Stomach (tissue), 19 donors: ENCODE measurements at places on chromosomes 4 and X.

DNA sequence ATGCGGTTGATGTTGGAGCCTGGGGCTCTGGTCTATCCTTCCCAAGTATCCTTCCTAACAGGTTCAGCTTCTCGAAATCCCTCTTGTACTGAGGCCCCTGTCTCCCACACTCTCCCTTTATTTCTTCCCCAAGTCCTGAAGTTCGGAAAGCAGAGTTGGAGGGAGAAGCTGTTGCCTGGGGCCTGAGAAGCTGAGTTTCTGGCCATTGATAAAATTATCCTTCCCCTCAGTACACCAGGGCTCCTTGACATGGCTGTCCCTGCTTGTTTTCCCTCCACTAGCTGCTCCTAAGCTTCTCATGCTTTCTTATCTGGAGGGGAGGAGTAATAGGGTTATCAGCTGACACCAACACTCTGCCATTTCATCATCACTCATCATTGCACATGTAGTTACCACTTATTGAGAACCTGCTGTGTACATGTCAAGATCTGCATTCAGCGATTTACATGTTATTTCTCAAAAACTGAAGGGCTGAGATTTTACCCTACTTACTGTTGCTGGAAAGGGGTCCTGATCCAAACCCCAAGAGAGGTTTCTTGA, 58.0 kb downstream of the FUNDC1 start:
- no peak for DNase-seq

GRCh38 chrX:18666614-18667013, 5.3 kb downstream of the RS1 start:
- DNase-seq, result no peak

DNA sequence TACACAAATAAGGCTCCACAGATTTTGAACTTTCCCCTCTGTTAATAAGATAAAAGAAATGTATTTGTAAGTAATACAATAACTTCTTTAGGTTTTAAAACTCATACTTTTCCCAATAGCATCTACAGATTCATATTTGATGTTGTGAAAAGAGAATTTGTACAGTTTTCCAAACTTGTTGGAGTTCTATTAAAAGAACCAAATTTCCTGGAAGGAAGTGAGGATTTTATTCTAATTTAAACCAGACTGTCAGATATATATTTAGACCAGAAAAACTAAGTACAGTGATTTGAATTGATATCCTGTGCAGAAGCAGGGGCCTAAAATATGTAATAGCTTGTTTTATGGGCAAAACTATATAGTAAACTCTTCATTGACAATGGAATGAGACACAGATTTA, 53.7 kb downstream of the NAA11 start:
- DNase-seq, result no peak

DNA sequence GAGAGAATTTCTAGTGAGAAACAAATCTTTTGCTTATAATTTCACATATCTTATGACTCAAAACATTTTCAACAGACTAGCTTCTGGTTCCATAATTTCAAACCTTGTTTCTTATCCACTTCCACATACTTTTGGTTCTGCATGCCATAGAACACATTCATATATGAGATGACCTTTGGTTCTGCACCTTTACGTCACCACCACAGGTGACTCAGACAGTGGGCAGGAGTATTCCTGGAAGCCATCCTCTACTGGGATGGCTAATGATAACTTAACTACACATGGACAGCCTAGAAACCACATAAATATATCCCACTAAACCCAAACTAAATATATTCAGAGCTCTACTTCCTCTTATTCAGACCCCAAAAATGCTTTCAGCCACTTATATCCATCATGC, 133.3 kb downstream of the DCK start:
- DNase-seq, result no peak

DNA sequence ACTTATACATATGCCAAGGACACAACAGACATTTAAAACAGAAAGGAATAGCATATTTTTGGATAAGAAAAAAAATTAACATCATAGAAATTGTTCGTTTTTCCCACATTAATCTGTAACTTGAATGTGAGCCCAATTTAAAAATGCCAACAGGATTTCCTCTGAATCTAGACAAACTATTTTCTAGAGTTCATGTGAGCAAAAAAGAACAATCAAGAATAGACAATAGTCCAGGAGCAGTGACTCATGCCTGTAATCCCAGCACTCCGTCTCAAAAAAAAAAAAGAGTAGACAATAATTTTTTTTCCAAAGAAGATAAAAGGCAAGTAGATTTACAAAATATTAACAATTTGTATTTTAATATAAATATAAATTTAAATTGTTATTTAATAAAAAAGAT, 73.7 kb upstream of the DUSP21 start:
- DNase-seq, result no peak

GRCh38 chrX:108641589-108642272, 94.6 kb downstream of the IRS4 start:
- no peak for DNase-seq

- DNase-seq, result no peak
These were observed 311.8 kb downstream of the HS3ST1 start for GRCh38 chr4:11116940-11117339.

DNA sequence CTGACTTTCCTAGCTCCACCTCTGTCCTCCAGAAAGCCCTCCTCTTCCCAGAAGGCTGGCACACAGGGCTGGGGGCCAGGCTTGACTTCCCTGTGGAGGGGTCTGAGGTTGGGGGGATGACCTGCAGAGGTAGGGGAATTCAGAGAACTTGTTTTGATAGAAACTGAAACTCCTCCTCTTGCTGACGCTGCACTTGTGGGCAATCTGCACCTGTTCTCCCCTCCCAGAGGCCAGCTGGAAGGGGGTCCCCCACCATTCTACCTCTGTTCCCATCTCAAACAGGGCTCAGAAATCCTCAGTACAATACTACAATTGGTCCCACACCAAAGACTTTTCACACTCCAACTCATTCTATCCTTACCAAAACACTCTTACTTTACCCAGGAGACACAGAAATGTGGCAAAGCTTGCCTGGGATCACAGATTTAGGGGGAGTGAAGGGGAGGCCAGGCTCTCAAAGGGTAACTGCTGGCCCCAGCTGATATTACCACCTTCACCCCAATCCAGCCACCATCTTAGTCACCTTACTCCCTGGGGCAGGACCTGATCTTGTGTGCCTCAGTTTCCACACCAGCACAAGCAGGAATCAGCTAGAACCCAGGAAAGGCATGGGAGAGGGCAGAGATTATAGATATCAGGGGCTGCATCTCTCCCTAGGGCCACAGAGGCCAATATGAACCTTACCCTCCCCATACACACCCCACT, 18.5 kb downstream of the OTUD5 start:
- peak; percentile 49 for DNase-seq

DNA sequence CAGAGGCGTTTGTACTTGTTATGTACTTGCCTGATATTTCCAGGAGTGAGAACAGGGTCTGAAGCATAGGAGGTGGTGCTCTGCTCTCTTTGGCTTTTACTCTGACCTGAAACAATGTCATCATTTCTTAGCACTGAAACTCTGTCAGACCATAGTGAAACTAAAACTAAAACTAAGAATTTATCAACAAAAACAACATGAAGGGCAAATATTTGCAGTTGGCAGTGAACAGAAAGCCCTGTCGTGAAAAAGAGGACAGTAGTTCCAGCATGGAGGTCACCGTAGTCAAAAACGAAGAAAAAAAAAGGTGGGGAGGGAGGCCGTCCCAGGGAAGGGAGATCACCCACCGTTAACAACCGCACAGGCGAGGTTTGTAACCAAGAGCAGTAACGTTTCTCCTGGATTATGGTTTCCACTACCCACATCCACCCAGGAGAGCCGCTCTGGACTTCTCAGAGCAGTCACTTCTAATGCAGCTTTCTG, 97.5 kb downstream of the ANK2 start:
- peak; percentile 61 for DNase-seq

- no peak for DNase-seq
These were observed 229.9 kb downstream of the COL25A1 start for GRCh38 chr4:109072595-109072994.

GRCh38 chrX:41293269-41293668, 40.7 kb upstream of the DDX3X start:
- no peak for DNase-seq

DNA sequence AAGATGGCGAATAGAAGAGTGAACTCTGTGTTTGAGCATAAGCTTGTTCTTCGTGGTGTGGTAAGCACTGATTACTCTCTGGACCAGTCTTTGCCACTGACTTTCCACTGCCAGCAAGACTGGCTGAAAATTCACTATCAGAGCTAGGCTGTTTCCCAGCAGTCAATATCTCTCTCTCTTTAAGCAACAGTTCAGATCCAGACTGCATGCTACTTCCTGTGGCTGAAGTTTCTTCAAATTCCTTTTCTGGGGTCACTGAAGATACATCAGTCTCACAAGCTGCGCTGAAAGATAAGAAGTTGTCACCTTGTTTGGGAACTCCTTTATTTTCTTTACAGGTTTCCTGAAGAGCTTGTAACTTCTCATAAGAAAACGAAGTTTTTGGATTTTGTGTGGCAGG, 54.0 kb upstream of the FAM120C start:
- DNase-seq, result no peak

- DNase-seq, result no peak
These were observed 86.7 kb downstream of the HAUS3 start for GRCh38 chr4:2155246-2155645.

DNA sequence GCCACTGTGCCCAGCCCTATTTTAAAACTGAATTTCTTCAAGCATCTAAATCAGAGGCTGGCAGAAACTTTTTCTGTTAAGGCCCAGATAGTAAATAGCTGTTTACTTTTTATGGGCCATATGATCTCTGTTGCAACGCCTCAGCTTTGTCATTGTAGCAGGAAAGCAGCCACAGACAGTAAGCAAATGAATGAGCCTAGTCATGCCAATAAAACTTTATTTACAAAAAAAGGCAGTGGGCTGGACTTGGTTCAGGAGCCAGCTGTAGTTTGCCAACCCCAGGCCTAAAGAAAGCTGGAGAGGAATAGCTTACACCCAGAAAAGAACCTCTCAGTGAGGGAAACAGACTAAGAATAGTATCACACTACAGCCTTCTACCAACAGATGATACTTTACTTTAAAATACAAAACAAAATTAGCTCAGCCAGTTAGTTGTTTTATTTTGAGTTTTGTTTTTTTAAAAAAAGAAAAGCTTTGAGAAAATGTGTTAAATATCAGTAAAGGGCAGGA, 25.5 kb downstream of the CHST7 start:
- no peak for DNase-seq

DNA sequence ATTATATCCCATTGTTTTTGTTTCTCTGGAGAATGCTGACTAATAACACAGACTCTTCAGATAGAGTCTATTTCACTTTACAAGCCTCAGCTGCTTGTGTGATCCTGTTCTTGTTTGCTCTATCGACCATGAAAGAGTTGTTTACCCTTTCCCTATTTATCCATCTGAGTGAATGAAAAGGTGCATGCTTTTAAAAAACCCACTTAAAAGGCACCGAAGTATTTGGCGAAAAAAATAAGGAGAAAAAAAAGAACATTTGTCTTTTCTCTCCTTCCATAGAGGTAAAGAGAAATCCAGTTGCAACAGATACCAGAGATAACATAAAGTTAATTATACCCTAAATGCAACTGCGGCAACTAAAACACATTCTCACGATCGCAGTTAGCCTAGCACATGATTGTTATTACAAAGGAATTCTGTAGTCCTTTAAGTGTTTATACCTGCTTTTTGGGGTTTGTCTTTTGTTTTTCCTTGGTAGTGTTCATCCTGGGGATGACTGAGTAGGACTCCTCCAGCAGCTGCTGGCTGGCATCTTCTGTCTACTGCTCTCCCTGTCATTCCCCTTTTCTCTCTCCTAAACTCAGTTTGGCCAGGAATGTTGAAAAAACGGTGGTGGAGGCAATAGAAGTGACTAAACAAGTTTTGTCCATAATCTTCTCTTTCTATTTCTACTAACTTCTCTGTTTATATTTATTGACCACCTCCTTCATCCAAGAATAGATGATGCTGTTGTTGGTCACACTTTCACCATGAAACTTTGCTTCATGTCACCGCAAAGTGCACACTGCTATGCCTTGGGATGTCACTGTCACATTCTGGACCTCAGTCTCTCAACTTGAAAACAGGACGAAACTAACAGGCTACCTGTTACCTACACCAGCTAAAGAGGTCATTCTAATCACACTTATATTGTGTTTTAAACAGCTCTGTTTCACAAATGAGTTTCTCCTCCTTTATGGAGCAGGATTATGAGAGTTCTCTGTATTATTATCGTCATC, 41.9 kb upstream of the FRAS1 start:
- DNase-seq, result no peak

DNA sequence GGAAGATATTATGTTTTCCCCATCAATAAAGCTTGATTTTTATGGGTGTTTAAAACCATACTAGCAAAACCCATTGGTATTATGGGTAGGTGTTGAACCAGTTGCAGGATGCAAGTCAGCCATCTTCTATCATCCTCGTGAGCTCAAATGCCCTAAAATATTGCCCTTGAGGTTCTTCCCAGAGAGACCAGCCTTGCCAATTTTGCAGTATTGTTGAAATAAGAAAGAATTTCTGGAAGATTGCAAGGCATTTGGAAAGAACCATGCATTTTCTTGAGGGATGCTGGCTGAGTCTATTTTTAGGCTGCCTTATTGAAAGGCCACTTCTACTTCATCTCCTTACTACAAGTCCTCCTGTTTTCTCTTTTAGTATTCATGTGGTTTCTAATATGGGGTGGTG, 60.9 kb upstream of the SOD3 start:
- DNase-seq, result no peak

DNA sequence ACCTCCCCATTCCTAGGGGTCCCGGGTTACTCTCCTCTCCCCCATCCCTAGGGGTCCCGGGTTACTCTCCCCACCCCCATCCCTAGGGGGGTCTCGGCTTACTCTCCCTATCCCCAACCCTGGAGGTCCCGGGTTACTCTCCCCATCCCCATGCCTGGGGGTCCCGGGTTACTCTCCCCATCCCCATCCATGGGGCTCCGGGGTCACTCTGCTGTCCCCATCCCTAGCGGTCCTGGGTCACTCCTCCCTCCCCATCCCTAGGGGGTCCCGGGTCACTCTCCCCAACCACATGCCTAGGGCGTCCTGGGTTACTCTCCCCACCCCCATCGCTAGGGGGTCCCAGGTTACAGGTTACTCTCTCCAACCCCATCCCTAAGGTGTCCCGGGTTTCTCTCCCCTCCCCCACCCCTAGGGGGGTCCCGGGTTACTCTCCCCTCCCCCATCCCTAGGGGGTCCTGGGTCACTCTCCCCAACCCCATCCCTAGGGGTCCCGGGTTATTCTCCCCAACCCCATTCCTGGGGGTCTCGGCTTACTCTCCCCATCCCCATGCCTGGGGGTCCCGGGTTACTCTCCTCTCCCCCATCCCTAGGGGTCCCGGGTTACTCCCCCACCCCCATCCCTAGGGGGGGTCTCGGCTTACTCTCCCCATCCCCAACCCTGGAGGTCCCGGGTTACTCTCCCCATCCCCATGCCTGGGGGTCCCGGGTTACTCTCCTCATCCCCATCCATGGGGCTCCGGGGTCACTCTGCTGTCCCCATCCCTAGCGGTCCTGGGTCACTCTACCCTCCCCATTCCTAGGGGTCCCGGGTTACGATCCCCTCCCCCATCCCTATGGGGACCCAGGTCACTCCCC, 821 bp downstream of the ASMTL start:
- DNase-seq, result peak; percentile 39

DNA sequence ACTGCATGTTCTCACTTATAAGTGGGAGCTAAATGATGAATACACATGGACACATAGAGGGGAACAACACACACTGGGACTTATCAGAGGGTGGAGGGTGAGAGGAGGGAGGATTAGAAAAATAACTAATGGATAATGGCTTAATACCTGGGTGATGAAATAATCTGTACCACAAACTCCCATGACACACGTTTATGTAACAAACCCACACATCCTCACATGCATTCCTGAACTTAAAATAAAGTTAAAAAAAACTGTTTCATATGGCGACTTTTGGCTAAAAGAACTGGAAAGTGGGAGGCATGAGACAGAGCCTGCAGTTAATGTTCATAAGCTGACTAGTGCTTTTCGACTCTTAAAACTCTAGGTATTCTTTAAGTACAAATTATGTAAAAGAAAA, 98.9 kb upstream of the NPFFR2 start:
- no peak for DNase-seq
